ENCODE measurements at places on chromosomes 7 and 10.

DNA sequence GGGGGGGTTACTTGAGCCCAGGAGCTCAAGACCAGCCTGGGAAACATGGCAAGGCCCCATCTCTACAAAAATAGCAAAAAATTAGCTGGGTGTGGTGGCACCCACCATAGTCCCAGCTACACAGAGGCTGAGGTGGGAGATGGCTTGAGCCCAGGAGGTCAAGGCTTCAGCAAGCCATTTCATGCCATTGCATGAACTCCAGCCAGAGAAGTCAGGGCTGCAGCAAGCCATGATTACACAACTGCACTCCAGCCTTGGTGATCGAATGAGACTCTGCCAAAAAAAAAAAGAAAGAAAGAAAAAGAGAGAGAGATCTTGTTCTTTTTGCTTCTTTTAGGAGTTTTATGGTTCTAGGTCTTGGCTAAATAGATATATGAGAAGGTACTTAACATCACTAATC lies 200.2 kb upstream of the PHYHIPL start:
- DNase-seq, result no peak

DNA sequence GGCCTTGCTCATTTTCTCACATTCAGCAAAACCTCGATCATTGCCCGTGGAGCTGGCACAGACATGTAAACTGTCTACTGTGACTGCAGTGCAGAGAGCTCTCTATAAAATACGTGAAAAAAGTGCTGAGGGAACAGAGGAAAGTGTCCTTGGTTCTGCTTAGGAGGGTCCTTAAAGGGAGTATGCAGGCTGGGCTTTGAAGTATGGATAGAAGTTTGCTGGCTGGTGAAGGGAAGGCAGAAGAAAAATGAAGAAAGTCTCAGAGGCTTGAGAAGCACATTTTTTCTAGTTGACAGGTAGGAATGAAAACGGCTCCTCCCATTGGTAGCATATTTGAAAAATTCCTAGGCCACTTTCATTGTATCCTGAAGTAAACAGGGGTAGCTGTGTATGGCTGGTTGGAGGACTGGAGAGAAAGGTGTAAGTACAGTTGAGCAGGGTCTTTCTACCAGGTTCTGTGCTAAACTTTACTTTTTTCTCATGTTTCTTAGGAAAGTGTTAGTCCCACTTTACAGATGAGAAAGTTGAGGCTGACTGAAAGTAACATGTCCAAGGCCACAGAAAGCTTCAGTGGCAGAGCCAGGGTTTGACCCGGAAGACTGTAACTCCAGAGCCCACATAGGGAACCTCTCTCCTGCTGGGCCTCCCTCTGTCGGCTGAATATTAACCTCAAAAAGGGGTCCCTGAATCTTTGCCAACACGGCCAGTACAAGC lies 63.0 kb upstream of the PPIF start:
- no peak for DNase-seq

- DNase-seq, result no peak
Observed at GRCh38 chr10:66792441-66792840, 133.4 kb upstream of the LRRTM3 start.

GRCh38 chr7:14846405-14846804 lies 56.1 kb downstream of the DGKB start:
- DNase-seq, result no peak

DNA sequence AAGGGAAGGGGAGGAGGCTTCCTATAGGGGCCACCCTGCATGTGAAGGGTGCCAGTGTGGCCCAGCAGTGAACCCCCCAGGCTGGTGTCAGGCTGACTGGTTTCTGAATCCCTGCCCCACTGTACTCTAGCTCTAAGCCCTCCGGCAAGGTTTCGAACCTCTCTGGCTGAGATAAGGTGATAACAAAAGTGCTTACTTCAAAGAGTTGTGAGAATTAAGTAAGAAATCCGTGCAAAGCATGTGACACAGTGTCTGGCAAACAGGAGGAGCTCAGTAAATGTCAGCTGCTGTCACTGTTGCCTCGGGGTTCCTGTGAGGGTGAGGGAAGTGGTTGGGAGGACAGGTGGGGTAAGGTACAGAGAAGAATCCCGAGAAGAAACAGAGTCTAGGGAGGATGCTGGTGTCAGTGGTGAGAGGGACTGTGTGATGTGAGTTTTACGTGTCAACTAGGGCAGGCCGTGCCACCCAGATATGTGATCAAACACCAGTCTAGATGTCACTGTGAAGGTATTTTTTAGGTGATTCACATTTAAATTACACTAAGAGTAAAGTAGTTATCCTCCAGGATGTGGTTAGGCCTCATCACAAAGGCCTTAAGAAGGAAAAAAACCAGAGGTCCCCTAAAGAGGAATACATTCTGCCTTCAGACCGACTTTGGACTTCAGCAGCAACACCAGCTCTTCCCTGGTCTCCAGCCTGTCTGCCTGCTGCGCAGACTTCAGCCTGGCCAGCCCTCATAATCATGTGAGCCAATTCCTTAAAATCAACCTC lies 64.4 kb downstream of the BPGM start:
- DNase-seq, result no peak

DNA sequence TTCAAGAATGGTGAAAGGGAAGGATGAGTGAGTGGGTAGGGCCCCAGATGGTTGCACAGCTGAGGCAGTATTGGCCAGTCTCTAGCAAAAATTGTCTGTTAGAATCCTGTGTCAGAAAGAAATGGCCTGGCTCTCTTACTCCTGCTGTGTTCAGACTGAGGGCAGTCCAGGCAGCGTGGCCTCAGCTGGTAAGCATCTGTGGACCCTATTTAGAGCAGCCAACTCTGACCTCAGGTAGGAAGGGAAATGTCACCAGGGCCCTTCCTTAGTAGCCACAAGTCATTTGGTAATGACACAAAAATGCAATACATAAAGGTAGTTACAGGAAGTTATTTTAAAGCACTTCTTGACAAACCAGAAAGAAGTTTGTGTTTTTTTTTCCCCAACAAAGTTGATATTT lies 1194.7 kb downstream of the CNTNAP2 start:
- DNase-seq, result peak; percentile 5

DNA sequence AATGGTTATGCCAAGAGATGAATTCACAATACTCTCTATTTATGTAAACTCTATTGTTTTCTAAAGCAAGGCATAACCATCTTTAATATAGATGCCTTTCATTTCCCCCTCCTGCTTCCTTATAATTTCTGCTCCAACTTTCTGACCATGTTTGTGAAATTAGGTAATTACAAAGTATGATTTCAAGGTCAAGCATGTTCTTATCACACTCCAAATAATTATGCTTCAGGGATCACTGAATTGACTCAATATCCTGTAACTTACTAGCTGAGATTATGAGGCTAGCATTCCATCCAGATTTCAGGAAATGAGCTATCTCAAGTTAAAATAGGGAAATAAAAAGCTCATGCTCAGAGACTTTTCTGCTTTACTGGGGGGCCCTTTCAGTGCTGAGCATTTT lies 655.9 kb upstream of the IGFBP3 start:
- no peak for DNase-seq

- peak; percentile 64 for DNase-seq
Observed at GRCh38 chr7:116501425-116502167, 2.1 kb downstream of the CAV2 start.

DNA sequence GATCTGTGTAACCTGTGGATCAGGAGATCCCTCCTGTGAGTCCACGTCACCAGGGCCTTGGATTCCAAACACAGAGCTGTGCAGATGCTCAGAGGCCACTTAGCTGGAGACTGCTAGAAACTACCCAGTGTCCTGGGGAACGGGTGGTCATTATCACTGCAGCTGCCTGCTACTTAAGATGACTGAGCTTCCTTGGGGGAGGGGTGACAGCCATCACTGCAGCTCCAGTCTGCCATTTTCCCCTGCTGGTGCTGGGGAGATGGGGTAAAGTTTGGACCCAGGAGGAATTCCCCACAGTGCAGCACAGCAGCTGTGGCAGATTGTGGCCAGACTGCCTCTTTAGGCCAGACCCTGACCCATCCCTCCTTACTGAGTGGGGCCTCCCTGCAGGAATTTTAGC lies 78.8 kb upstream of the VOPP1 start:
- no peak for DNase-seq

DNA sequence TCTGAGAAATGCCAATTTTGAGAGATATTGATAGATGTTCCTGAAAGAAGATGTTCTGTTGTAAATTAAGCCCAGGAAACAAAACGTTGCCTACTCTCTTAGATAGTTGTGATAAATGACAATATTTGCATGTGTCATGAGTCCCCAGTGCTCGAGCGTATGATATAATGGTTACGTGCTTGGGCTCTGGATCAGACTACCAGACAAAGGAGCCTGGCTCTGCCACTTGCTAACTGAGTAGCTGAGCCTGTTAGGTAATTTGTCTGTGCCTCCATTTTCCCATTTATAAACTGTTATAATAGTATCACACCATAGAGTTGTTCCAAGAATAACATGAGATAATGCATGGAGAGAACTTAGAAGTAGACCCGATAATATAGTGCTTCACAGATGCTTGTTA lies 1.8 kb downstream of the A1CF start:
- no peak for DNase-seq

DNA sequence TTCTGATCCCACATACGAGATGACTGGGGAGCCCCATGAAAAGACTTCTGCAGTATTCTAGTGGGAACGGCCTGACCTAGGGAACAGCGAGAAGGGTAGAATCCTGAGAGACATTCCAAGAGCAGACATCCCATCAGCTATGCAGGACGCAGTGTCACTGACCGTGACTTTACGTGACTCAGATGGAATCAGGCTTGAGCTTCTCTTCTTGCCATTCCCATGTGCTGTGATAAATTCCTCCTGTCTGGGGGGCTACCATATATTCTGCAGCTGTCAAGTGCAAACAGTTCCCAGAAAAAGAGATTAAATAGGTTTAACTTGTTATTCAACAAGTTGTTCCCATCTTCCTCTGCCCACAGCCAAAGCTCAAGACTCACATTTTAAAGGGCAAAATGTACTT lies 73.1 kb upstream of the PDE1C start:
- no peak for DNase-seq

- DNase-seq, result no peak
Observed at GRCh38 chr10:35433851-35434426, 97.6 kb downstream of the CCNY start.

GRCh38 chr10:24898501-24898900 lies 53.9 kb downstream of the PRTFDC1 start:
- no peak for DNase-seq

- DNase-seq, result peak; percentile 66
Observed at GRCh38 chr7:2759736-2760097, 71.7 kb downstream of the AMZ1 start.

DNA sequence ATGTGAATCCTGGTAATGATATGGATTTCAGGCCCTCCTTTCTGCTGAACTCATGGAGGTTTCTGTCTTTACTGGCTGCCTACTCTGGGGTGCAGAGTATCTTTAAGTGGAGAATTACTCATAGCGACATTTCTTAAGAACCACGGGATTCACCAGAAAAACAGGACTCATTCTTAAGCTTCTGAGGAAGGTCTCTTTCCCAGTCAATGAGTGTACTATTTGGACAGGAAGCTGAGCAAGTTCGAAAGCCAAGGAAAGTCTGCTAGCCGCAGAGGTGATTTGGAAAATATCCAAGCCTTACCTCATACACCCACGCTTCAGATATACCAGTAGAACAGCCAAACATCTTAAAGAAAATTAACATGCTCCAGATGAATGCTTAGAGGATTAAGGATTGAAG lies 377.6 kb upstream of the MYO3A start:
- peak; percentile 2 for DNase-seq

- DNase-seq, result peak; percentile 79
Observed at GRCh38 chr10:60816628-60817397, 38.5 kb downstream of the CDK1 start.

- peak; percentile 94 for DNase-seq
Observed at GRCh38 chr7:2508327-2509215, 11.0 kb upstream of the LFNG start.

DNA sequence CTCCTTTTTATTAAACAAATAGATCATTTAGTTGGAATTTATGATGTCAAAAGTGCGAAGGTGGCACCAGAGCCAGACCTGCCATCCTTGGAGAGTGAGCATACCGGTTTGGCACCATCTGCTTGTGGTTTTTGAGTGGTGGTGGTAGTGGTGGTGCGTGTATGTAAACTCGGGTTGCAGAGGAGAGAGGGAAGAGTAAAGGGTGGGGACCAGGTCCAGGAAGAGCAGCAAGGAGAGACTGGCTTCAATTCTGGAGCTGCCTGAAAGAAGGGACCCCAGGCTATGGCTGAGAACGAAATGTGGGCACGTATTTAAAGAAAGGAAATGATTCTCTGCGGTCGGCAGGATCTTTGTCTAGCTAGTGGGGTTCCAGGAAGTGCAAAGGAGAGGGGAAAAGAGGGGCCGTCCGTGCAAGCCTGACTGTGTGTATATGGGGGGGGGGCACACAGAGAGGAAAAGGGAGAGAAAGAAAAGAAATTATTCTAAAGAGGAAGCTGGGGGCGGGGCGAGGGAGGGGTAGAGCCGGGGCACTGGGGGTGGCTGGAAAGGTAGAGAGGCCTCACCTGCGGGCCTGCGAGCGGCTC lies 448 bp upstream of the GOLGA7B start:
- DNase-seq, result peak; percentile 48

GRCh38 chr10:119061352-119061751 lies 19.3 kb downstream of the EIF3A start:
- DNase-seq, result no peak

DNA sequence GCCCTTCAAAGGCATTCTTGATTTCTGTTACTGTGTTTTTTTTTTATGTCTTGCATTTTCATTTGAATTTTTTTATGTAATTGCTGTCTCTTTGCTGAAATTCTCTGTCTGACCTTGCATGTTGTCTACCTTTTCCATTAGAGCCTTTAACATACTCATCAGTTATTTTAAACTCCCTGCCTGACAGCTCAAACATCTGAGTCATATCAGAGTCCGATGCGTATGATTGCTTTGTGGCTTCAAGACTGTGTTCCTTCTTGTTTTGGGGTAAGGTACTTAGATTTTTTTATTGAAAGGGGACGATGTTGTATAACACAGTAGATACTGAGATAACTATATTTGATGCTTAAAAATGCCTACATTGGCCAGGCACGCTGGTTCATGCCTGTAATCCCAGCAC lies 9.7 kb upstream of the TARP start:
- DNase-seq, result no peak

DNA sequence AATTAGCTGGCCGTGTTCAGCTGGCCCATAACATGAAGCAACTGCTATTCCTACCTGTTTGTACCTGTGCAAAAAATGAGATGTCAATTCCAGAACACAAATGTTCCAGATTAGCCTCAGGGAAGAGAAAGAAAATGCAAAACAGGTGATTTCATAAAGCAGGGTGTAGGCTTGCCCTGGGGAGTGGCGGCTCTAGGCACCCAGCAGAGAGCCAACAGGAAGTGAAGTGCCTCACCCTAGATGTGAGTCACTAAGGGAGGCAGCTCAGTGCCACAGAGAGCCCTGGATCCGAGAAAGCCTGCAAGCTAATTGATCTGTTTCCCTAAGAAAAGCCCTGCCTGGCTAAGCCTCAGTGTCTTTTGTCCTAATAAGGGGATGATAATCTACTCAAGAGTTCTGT lies 240.0 kb downstream of the ARHGAP21 start:
- peak; percentile 63 for DNase-seq

DNA sequence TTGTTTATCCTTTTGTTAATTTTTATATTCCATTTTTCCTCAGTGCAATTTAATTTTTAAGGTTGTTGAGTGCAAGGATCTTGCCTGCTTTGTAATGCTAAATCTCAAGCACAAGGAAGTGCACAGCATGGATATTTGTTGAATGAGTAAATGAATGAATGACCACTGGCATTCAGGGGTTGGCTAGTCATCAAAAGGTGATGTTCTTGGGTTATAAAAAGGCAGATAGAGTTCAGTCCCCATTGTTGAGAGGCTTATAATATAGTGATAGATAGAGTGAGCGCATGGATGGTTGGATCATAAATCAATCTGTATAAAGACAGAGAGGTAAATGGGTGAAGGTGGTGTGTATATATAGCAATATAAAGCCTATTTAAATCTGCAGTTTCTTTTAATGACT lies 193.2 kb upstream of the KLF6 start:
- DNase-seq, result no peak

- DNase-seq, result no peak
Observed at GRCh38 chr7:93817004-93817403, 73.5 kb downstream of the TFPI2 start.

Measured in RPMI8226 (cell line).